ENCODE measurements at places on chromosomes 4 and X. TPM values are rescaled to one million over a fixed set of nuclear protein-coding genes. Genes with fewer than 3 reads are reported as not detected.
A peak's percentile ranks its signal among the peaks of the same experiment; 100 is the strongest.

PAPSS1 gene
- 28.0 TPM for total RNA-seq

GRCh38 chr4:114386637-114387233, 211.9 kb upstream of the UGT8 start:
- DNase-seq, result peak; percentile 5

EDA2R gene
- total RNA-seq, result 8.1 TPM

DNA sequence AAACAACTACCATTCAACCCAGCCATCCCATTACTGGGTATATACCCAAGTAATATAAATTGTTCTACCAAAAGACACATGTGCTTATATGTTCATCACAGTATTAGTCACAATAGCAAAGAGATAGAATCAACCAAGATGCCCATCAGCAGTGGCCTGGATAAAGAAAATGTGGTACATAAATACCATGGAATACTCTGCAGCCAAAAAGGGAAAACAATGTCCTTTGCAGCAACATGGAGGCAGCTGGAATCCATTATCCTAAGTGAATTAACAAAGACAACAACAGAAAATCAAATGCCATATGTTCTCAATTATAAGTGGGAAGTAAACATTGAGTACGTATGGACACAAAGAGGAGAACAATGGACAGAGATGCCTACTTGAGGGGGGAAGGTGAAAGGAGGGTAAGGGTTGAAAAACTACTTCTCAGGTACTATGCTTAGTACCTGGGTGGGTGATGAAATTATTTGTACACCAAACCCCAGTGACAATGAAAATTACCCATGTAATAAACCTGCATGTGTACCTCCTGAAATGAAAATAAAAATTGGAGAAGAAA, 632.1 kb upstream of the AADAT start:
- no peak for DNase-seq

SYTL5 gene
- total RNA-seq, result not detected
